ENCODE measurements at places on chromosomes 3 and 15. TPM values are rescaled to one million over a fixed set of nuclear protein-coding genes. Genes with fewer than 3 reads are reported as not detected.

The SLC24A5 gene
- total RNA-seq, result not detected

The CASR gene
- not detected for total RNA-seq

The CIAO2A gene
- 116 TPM for total RNA-seq

The LEKR1 gene
- 0.73 TPM for total RNA-seq

The ROPN1 gene
- total RNA-seq, result not detected

The GOLGA6D gene
- not detected for total RNA-seq

The ESYT3 gene
- 1.2 TPM for total RNA-seq

The PLCH1 gene
- 0.71 TPM for total RNA-seq

The UROC1 gene
- not detected for total RNA-seq

The MBD4 gene
- total RNA-seq, result 16.6 TPM

The ANKRD63 gene
- 0.40 TPM for total RNA-seq

The NEDD4 gene
- 75.5 TPM for total RNA-seq

The EXD1 gene
- total RNA-seq, result not detected

The IL20RB gene
- 0.77 TPM for total RNA-seq

The DAZL gene
- total RNA-seq, result not detected

The IGSF11 gene
- 4.3 TPM for total RNA-seq

The DNASE1L3 gene
- total RNA-seq, result not detected

The MASP1 gene
- not detected for total RNA-seq

The SQOR gene
- 79.3 TPM for total RNA-seq

The WDR93 gene
- 0.25 TPM for total RNA-seq

The NAA50 gene
- 161 TPM for total RNA-seq

The SPATA16 gene
- not detected for total RNA-seq

The ACVR2B gene
- total RNA-seq, result 3.1 TPM

The CRYBG3 gene
- 5.4 TPM for total RNA-seq

The HTD2 gene
- 7.8 TPM for total RNA-seq

The ARNT2 gene
- 17.3 TPM for total RNA-seq

The ACTR8 gene
- total RNA-seq, result 17.4 TPM
